ENCODE measurements at places on chromosomes 5 and 9.

DNA sequence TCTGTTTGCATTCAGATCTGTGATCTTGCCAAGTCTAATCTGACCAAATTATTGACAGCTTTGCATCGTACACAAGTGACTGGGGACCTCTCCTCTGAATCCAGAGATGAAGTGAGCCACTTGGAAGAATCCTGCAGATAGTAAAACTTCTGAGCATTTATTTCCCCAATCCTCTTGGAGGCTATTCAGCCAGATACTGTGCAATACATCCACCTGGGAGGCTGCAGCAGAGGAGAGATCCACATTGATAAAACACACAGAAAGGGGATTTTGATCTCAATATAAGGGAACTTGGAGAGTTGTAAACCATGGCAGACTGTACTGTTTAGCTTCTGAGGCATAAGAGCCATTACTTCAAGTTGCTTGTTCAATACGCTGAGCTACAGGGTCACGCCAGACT lies 654.6 kb downstream of the MTRR start:
- no peak for DNase-seq

GRCh38 chr5:108111736-108112135 lies 270.2 kb downstream of the FBXL17 start:
- DNase-seq = no peak

DNA sequence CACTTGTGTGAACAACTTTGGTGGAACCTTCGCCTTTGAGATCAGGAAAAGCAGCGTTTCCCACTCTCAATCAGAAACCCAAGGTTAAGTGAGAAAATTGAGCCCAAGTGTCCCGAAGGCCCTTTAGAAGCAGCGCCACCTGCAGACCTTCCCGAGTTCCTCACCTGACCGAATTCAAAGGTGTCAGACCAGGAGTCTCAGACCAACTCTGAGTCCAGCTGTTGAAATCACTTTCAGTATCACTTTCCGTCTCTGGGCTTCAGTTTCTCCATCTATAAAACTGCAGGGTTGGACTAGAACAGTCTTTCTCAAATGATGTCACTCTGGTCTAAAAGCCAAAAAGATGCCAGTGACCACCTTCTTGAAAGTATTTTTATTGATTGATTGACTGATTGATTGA lies 31.7 kb upstream of the GRHPR start:
- DNase-seq = peak; percentile 86

GRCh38 chr9:129884220-129885017 lies 49.2 kb downstream of the USP20 start:
- DNase-seq = peak; percentile 91

DNA sequence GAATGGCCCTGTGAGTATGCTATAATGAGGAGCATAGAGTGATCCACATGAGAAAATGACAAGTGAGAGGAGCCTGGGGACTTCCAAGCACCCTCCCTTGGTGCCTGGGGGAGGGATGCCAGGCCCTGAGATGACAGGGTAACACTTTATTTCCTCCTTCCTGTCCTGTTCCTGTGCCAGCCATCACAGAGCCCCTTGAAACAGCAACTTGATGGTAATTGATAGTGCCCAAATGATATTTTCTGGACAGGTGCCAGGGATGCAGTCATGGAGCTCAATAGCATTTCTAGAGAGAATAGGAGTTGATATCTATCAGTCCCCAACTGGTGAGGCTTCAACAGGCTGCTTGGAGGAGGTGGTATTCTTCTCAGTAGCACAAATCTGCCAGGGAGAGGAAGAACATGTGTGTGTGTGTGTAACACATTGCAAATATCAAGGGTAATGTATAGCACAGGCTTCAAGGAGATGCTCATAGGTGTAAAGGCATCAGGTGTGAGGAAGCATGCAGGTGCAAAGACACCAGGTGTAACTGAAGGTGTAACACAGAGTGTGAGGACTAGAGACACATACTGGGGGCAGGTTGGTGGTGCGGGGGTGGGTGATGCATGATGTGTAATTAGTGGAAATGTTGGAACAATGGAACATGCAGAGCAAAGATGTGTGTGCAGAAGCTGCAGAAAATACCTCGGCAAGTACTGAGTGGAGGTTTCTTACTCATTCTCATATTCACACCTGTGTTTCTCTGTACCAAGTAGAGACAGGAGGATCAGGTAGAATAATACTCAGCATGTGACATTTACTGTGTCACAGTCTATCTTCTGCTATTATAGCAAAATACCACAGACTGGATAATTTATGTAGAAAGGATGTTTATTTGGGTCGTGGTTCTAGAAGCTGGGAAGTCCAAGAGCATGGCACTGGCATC lies 18.1 kb upstream of the WWC1 start:
- DNase-seq = no peak

GRCh38 chr5:14547666-14548065 lies 33.9 kb upstream of the OTULINL start:
- no peak for DNase-seq

DNA sequence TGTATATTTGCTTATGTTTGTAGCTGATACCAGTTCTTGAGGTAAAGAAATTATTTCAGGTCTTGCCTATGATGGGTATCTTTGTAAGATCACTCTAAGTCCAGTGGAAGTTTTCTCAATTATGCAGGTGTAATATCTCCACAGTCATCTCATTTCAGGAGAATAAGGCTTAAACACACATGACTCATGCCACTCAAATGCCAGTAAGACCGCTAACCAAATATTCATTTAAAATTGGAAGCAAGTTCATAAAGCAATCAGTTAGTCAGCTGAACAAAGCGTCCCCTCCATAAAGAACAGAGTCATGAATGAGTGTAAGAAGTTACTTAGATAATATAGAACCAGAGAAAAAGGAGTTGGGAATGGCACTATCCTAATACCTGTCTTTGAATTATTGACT lies 248.7 kb downstream of the LURAP1L start:
- no peak for DNase-seq

DNA sequence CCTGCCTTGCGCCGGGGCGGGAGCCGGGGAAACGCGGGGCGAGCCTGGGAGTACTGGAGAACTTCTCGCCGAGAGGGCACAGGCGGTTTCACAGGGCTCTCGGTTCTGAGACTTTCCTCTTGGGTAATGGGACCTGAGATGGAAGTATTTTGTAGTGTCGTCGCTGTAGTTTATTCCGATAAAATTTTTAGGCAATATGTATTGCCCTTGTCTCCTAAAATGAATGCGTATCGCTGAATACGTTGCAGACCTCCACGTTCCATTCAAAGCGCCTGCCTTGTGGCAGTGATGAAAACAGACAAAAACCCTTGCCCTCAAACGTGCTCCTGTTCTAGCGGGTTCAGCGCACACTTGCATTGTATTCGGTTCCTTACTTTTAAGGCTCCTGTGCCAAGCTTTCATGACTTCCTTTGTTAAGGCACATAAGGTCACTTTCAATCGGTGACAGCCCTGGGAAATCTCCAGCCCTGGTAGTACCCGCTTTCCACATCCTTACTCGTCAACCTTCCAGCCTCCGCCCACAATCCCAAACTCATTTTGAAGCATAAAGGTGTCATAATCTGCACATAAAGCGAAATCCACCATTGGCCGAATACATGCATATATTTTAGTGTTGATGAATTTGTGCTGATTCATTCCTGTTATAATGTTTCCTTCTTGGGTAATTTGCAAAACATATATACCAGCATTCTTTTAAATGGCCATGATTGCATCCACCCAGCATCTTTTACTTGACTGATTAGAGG lies 694 bp downstream of the RMI1 start:
- DNase-seq = peak; percentile 21

DNA sequence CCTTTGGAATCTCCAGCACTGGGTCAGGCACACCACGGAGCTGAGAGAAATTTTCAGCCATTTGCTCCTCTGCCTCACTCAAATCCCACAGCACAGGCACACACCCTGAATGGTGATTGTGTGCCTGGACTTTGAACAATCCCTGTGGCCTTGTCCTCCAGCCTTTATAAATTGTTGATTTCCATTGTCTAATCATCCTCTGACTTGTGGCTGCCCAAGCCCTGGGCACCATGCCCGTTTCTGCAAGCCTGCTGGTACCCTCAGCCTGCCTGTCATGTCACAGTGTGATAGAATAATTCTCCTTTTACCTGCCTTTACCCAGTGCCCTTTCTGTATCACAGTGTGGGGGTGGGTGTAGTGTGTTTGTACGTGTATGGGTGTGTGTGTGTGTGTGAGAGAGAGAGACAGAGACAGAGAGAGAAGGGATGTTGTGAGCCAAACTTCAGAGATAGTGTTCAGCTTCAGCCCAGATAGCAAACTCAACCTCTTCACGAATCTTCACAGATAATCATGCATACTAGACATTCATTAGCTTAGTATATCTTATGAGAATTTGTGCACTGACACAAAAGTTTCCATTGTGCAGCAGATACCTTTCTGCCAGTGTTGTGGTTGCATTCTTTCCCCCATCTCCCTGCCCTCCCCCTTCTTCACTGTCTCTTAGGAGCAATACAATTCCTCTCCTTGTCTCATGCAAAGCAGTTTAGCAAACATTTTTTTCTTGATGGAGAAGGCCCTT lies 27.8 kb upstream of the SLC44A1 start:
- no peak for DNase-seq

DNA sequence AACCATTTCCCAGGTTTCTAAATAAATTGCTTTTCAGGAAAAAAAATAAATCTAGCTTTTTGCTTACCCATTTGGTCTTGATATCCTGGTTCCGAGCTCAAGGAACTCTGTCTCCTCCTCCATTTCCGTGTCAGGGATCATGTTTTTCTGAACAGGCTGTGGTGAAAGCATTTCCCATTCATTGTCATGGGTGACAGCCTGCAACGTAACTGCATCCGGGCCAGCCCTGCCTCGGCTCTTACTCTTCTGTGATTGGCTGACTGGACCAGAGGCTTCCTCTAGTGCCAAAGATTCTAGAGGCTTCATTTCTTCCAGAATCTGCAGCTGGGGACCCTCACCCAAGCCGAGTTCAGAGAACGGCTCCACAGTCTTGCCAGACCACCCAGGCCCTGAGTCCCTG lies 61.0 kb upstream of the PCA3 start:
- DNase-seq = no peak

- no peak for DNase-seq
Measured at GRCh38 chr5:60366489-60366888, 333.5 kb downstream of the DEPDC1B start.

DNA sequence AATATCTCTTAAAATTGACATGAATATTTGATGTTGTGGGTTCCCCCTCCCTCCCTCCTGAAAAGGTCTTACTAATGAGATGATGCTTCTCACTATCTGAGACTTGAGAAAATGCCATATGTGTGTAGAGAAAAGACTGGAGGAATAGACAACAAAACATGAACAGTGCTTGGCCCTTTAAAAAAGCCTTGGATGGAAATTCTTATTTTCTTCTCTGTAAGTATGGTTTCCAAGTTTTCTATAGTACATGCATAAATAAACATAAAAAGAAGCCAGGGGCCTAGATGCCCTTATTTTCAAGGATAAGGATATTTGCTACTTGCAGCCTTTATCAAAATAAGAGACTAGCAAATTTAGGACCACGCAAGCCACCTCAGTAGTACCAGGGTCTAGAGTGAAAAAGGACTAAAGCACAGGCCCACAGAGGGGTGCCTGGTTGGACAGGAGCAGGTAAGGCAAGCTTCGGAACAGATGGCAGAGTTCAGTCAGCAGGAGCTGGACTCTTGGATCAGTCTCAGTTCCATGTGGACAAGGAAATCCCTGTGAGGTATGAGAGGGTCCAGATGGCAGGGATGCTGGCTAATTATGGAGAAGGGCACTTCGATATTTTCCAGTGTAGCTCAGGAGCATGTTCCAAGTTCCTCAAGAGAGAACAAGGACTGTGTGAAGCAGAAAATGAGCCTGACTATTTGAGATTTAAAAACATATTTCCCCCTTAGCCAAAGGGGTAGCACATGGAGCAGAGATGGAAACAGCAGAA lies 4.6 kb upstream of the ANP32B start:
- no peak for DNase-seq

- DNase-seq = no peak
Measured at GRCh38 chr5:90809311-90810056, 250.9 kb downstream of the ADGRV1 start.

DNA sequence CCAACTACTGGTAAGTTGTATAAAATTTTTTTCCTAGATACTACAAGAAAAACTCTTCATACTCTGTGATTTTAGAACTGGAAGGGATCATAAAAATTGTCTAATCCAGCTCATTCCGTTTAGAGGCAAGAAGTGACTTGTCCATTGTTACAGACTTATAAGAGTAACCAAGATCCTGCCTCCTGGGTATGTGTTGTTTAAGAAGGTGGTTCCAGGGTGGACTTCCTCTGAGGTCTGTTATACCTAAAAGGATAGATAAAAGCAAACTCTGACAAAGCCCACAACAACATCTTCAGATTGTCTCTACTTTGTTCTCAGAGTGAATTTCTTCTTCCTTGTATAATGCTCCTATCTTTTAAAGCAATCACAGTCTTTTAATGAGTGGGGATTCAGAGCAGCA lies 24.2 kb downstream of the TGFBR1 start:
- no peak for DNase-seq

GRCh38 chr9:108972626-108973209 lies 38.5 kb downstream of the ABITRAM start:
- no peak for DNase-seq

DNA sequence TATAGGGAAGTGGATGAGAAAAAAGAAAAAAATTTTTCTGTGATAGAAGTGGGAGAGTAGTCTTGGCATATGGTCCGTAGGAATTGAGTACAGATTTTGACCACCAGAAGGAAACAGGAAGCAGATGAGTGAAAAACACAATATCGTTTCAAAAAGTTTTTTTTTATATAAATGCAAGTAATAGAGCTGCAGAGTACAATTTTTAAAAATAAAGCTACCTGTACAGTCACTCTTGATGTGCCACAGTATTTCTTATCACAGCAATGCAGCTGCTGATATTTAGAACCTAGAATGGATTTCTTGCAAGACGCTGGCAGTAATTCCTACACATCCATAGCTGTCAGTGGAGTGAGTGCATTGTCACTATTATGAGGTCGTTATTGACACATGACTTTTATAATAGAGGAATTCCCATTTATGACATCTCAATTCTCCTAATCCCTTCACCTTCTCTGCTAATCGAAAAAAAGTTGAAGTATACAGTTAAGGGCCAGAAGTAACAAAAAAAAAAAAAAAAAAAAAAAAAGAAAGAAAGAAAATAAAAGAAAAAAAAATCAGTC lies 477.7 kb downstream of the TAF11L14 start:
- DNase-seq = no peak

DNA sequence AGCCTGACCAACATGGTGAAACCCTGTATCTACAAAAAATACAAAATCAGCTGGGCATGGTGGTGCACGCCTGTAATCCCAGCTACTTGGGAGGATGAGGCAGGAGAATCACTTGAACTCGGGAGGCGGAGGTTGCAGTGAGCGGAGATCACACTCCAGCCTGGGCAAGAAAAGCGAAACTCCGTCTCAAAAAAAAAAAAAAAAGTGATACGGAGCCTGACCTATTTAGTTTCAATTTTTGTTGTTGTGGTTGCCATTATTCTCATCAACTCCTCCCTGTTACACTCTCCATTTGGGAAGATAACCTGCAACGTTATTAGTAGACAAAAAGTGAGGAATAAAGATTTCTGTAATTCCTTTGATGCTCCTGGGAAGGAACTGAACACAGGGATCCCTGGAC lies 1.3 kb downstream of the STOM start:
- no peak for DNase-seq

GRCh38 chr5:173831196-173831914 lies 56.8 kb upstream of the CPEB4 start:
- no peak for DNase-seq

GRCh38 chr9:5186416-5187169 lies 1.2 kb upstream of the INSL6 start:
- peak; percentile 66 for DNase-seq
